GM13976 (cell line): ENCODE measurements at places on chromosomes 4 and X.

DNA sequence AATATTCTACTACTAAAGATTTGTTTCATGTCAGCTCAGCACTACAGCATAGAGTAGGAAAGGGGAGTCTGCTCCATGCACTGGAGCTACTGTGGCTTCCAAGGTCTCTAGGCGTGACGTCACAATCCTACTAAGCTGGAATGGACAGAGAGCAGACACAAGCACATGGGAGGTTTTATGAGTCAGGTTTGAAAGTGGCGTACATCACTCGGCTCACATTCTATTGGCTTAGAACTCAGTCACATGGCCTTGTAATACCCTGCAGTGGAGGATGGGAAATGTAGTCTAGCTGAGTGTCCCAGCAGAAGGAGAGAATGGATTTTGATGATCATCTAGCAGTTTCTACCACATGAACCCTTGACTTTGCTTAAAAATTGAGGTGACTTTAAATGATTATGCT, 624.8 kb upstream of the ATOH1 start:
- no peak for DNase-seq

DNA sequence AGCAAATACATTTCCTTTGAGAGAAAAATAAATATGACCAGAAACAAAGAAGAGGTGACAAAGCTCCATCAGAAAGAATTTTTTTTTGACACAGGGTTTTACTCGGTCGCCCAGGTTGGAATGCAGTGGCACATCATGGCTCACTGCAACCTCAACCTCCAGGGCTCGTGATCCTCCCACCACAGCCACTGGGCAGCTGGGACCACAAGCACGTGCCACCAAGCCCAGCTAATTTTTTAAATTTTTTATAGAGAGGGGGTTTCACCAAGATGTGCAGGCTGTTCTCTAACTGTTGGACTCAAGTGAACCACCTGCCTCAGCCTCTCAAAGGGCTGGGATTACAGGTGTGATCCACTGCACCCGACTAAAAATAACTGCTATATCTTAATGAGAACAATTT, 10.3 kb downstream of the ADH5 start:
- DNase-seq, result no peak

DNA sequence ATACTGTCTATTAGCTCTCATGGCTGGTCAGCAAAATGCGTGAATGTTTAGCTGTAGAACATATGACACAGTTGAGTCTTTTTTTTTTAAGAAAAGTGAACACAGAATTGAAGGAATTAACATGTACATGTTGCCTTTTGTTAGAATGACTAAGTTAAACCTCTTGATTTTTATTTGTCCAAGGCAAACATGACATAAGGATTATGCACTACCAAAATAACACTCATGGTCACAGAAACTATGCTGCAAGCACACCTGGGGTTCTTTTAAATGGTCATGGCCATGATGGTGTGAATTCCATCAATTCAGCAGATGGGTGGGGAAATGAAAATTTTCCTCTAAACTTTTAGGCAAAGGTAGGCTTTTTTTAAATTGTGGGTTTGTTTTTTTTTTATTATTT, 80.1 kb upstream of the CXCL13 start:
- no peak for DNase-seq

DNA sequence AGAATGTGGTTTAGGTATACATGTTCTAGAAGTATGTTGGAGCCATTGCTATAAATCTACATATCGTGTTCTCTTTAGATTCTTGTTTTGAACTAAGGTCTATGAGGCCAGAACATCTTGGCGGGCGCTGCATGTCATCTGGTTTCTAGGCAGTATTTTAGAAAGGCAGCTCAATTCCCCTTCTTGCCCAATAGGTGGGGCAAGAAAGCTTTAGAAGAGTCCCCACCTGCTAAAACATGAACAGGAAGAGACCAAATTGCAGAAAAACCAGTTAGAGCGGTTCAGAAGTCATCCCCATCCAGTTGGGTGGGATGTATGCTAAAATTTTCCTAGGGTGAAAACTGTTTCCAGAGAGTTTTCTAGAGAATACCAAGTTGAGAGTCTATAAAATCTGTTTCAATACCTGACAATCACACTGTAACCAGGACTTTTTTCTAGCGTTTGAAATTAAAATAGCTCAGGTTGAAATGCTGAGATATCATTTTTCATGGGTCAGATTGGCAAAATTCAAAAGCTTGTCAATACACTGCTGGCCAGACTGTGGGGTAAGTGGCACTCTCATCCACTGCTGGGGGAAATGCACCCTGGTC, 17.5 kb upstream of the SH3KBP1 start:
- peak; percentile 67 for DNase-seq

GRCh38 chr4:1746265-1746691, 25.0 kb downstream of the TACC3 start:
- DNase-seq, result peak; percentile 90

DNA sequence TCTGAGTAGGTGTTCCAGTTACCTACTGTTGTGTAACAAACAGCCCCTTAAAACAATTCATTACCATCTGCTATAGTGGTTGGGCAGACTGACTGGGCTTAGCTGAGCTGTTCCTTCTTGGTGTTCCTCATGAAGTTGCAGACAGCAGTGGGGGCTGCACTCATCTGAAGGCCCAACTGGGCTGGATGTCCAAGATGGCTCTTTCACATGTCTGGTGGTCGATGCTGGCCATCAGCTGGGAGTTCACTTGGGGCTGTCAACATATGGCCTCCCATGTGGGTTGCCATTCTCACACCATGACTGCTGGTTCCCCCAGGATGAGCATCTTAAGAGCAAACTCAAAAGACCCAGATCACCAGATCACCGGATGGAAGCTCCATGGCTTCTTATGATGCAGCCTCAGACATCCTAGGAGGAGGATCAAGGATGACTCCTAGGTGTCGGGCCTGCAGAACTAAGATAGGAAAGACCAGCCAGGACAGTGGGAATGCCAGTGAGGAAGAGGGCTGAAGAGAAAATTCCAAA, 34.3 kb upstream of the PPP2R2C start:
- no peak for DNase-seq

DNA sequence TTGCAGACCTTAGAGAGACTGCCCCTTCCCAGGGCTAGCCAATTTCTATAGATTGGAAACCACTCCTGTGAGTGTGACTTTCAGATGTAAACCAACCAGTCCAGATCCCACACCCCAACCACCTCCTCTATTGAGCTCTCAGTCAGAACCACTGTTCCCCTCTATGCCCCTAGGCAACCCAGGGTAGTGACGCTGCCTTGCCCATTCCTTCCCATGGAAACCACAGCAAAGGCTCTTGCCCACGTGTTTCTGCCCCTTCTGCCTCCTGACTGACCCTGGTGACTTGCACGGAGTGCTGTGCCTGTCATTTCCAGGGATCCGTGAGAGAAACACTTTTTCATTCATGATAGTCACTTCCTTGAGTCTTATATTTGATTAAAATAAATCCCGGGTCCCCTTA, 32.4 kb downstream of the CYTL1 start:
- DNase-seq, result no peak

DNA sequence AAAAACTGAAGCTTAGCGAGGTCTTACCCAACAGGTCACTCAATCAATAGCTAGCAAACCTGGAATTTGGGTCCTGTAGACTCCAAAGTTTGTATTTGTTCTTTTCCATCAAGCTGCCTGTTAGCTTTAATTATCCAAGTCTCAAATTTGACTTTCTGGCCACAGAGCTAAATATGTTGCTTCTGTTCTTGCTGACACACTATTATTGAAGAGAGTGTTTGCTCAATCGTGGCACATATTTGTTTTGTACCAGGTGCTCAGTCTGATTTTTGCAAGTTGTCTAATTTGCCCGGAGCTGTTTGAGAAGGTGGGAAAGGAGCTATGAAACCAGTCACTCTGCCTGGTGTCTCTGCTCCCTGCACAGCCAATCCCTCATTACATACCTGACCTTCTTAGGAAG, 41.7 kb upstream of the FRMD7 start:
- DNase-seq, result no peak

DNA sequence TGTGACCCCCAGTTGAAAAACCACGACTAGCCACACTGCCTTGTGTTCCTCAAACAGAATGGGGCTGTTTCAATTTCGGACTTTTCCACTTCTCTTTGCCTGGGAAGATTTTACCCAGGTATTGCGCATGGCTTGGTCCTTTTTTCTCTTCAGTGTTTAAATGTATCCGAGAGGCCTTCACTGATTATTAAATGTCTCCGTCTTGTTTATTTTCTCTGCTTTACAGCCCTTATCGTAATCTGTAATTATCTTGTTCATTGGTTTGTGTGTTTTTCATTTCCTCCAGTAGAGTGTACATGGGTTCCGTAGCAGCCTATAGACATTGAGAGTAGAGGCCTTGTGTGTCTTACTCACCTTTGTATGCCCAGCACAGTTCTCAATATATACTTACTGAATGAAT, 2.4 kb downstream of the MOSPD2 start:
- no peak for DNase-seq

DNA sequence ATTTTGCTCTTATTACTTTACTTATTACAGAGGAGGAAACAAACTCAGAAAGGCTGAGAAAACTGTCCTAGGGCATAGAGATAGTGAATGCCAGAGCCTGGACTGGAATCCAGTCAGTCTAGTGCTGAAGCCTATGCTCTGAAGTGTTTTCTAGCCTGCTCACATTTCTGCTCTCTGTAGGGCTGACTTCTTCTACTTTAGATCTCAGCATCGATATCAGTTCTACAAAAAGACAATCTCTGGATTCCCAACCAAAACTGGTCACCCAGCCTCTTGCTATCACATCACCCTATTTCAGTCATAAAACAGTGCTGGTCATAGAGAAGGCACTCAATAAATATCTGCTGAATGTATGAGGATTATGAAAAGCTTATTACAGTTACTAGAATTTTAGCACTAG, 87.2 kb downstream of the FAM13A start:
- no peak for DNase-seq

DNA sequence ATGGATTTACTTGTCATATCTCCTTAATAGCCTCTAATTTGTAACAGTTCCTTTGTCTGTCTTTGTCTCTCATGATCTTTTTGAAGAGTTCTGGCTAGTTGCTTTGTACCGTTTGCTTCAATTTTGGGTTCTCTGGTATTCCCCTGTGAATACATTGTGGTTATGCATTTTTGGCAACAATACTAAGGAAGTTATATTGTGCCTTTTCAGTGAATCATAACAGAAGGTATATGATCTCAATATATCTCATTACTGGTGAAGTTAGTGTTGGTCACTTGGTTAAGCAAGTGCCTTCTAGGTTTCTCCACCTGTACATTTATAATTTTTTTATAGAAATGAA, 48.6 kb downstream of the DCLK2 start:
- DNase-seq, result peak; percentile 13

GRCh38 chrX:25011589-25012432, 4.0 kb downstream of the ARX start:
- DNase-seq, result no peak

GRCh38 chrX:44244008-44244407, 99.5 kb downstream of the EFHC2 start:
- no peak for DNase-seq

DNA sequence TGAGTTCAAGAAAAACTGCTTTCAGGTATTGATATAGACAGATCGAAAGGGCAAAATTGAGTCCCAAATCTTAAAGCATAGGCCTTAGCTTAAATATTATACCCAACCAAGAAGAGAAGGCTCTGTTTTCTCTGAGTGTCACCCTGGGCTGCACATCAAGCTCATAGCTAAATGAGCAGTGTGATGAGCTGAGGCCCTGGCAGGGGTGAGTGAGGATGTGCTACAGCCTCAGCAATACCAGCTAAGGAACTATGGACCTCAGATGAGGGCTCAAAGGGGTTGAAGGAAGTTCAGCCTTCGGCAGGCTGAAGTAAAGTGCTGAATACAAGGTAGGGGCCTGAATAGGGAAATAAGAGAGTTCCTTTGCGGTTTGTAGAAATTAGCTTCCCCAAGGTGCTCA, 79.3 kb downstream of the FAM114A1 start:
- no peak for DNase-seq

- DNase-seq, result no peak
Observed at GRCh38 chr4:18404642-18405041, 383.1 kb upstream of the LCORL start.

DNA sequence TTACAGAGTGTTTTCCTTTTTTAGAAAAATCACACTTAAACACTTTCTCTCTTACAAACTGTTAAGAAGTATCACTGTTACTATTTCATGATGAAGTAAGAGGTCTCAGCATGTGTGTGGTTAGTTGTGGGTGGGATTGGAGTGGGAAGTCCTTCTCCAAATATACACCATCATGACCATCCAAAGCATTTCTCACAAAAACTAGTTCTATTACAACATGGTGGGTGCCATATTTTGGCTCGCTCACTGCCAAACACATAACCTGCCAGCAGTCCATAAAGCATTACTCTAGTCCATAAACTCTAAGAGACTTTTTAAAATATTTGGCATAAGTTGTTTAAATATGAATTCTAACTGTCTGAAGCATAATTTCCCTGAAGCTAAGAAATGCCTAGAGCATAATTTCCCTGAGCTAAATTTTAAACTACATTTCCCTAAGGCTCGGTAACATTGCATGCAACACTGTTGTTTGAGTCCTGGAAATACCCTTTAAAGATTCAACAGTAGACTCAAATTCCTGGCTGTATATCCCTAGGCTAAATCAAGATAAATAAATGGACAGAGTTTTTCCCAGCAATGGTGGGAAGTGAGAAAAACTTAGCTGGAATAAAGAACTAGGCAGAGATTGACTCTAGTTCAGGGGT, 415.0 kb upstream of the INTU start:
- DNase-seq, result no peak

GRCh38 chr4:34202154-34202553, 2042.2 kb downstream of the ARAP2 start:
- no peak for DNase-seq

GRCh38 chr4:80922941-80923340, 107.6 kb upstream of the BMP3 start:
- no peak for DNase-seq

DNA sequence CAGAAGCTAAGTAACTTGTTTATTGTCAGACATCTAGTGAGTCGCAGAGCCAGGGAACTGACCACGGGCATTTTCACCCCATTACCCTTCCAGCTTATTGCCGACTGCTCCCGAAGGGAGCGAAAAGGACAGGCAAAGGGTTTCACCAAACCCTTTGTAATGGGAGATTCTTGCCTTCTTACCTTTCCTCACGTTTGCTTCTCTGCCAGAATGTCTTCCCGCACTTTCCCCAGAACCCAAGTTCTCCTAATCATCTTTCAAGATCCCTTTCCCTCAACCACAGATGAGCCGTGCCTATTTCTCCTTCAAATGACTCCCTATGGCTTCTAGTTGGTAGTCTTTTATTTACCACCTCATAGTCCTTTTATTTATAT, 520 bp upstream of the SRP72 start:
- DNase-seq, result peak; percentile 16

- no peak for DNase-seq
Observed at GRCh38 chrX:16592194-16592770, 57.7 kb upstream of the S100G start.

- no peak for DNase-seq
Observed at GRCh38 chr4:21697583-21697982, 251.0 kb downstream of the KCNIP4 start.

DNA sequence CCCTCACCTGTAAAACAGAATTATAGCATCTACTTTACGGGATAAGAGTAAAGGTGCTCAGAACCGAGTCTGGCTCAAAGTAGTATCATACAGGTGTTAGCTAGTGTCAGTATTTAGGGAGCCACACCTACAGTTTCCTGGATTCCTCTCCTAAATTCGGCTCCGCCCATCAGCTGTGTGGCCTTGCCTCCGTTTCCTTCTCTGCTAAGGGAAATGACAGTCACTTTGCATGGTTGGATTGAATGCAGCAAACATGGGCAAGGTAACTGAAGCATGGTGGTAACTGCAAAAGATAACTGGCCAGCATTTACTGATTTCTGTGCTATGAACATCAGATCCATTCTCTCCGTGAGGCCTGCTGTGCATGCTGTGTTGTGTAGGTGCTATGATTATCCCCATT, 2.8 kb downstream of the PPP1R3F start:
- no peak for DNase-seq

GRCh38 chr4:183242291-183242690, 77.8 kb downstream of the CLDN22 start:
- DNase-seq, result no peak
